Endothelial cell of umbilical vein (primary cell): ENCODE measurements at places on chromosomes 16 and 17.

DNA sequence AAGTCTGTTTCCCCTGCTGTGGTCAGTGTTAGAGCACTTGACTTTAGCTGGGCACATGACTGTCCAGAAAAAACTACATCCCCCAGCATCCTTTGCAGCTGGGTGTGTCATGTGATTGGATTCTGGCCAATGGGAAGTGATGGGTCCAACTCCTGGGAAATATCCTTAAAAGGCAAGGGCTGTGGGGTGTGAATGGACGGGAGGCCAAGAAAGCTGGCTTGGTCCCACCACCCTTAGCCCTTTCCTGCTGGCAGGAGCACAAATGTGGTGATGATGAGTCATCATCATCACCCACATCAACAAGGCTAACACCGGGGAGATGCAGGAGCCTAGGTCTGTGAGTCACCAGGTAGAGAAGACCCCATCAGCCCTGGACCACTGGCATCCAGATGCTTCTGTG, 341.7 kb downstream of the C16orf95 start:
- DNase-seq: peak; percentile 87

DNA sequence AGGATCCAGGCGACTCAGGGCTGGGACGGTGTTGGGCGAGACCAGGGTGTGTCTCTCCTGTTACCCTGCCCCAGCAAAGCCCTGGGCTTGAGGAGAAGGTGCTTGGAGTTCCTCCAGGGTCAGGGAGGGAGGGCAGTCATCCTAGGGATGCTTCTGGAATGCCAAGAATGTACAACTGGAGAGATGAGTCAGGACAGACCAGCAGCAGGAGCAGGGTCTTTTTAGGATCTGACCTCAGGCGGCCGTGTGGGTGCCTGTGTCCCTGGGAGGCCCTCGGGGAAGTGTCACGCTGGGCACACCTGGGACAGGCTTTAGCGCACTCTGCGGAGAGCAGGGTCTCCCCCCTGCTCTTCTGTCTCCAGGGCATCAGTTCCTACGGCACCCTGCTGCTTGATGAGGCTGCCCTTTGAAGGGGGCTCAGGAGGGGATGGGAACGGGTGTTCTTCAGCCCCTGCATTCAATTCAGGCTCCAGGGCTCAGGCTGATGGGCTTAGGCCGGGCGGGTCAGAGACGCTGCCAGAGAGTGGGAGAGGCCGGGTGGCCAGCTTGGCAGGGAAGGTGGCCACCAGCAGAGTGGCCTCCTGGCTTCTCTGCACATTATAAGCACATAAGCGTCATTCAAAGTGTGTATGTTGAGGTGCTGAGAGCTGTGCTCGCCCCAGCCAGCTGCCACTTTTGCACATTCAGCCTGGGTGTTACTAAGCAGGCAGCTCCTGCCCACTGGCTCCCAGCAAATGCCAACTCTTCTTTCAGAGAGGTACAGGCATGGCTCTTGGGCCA, 8.4 kb upstream of the MTSS2 start:
- DNase-seq: no peak

GRCh38 chr16:68144008-68144407, 58.8 kb downstream of the NFATC3 start:
- no peak for DNase-seq

DNA sequence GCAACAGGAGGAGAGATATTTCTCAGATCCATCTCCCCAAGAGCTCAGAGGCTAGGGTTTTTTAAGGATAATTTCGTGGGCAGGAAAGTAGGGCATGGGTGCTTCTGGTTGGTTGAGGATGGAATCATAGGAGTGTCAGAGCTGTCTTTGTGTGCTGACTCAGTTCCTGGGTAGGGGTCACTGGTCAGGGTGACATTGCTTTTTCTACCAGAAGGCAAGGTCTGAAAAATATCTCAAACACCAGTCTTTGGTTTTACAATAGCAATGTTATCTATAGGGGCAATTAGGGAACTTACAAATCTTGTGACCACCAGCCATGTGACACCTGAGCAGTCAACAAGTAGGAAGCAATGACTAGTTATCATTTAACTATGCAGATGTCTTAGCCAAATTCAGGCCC, 82.9 kb upstream of the DYNLRB2 start:
- no peak for DNase-seq

DNA sequence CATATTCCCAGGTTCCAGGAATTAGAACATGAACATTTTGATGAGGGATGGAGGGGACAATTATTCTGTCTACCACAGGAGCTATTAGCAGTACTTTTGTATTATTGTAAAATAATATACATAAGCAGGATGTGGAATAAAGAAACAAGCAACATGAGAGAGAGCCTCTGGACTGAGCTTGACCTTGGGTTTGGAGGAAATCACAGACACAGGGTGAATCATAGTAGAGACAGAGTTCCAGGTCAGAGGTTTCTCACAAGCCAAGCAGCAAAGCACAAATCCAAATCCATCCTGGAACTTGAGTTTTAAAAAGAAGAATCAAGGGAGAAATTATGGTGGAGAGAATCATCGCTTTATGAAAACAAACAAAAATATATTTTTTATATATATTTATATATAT, 5.1 kb downstream of the KRT31 start:
- no peak for DNase-seq

- DNase-seq: no peak
Observed at GRCh38 chr17:77146882-77147281, 6.1 kb downstream of the SEC14L1 start.

DNA sequence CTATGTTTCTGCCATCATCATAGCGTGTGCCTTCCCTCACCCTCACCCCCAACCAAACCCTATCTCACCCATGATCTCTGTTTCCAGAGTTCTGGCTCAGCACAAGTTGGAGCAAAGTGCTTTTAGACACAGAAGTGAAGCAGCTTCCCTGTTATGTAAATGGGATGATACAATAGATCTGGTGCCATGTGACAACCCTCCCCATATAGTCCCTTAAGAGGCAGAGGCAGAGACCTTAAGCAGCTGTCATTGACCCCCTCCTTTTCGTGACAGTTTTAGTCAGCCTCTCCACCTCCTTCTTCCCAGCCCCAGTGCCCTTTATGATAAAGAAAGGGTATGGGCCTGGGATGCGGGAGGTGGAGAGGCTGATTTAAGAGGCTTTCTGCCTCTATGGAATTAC, 40.3 kb upstream of the MED13 start:
- no peak for DNase-seq

DNA sequence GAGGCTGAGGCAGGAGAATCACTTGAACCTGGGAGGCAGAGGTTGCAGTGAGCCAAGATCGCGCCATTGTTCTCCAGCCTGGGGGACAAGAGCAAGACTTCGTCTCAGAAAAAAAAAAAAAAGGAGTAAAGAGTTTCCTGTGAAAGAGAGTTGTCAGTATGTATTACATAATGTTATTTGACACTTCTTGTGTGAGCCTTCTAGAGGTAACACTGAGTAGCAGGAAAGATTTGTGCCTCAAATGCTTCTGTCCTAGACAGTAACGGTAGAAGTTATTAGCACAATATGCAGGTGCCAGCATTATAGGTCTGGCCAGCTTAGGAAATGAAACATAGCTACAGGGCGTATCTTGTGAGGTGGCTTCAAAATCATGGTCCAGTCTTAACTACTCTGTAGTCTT, 6.2 kb downstream of the RPS6KB1 start:
- no peak for DNase-seq

GRCh38 chr16:24858219-24859041, 12.7 kb downstream of the SLC5A11 start:
- DNase-seq: peak; percentile 49

DNA sequence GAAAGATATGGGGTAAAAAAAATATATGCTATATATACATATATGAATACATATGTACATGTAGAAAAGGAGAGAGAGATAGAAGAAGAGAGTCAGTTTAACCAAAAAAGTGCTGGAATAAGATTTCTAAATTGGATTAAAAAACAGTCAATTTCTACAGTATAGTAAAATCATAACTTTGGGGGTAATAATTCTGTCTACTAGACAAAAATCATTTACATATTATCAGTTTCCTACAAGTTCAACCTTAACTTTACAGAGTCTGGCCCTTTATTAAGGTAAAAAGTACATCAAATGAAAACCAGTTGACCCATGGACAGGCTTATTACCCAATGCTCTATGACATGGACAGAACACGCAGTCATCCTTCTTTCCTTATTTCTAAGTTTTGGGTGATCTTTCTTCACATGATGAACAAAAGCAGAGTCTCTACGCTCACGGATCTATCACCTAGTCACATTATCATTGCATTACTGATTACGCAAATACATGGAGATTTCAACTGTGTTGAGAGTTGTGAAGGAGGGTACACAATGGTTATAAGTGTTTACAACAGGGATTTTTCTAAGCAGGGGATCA, 63.9 kb upstream of the SMIM36 start:
- no peak for DNase-seq

DNA sequence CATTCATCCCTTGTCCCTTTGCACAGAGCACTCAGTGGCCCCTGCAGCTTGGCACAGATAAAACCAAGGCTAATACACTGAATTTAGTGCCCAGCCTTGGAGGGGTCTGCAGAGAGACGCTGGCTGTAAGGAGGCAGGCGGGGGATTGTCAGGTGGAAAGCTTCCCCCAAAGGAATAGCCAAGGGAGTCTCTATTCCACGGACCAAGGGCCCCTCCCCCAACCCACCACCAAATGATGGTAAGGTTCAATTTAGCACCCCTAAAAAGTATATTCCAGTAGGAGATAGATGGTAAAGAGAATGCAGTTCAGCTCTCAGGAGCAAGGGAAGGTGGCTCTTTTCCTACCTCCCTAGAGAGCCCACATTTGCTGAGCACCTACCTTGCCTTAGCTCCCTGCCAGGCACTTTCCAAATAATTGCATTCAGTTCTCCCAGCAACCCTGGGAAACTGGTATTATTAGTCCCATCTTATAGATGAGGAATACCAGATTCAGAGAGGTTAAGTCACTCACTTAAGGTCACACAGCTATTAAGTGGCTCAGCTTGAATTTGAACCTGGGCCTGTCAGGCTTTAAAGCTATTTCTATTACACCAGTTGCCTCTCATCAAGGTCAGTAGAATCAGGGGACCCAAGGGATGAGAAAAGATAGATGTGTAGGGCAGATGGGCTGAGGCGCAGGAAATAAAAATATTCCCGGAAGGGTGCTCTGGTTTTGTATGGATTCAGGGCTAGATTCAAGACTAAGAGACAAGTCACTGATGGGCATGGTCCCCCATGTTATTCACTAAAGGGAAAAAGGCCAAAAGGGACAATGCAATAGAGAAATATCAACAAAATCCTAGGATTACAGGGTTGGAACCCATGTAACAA, 20.0 kb upstream of the ZFHX3 start:
- DNase-seq: no peak

DNA sequence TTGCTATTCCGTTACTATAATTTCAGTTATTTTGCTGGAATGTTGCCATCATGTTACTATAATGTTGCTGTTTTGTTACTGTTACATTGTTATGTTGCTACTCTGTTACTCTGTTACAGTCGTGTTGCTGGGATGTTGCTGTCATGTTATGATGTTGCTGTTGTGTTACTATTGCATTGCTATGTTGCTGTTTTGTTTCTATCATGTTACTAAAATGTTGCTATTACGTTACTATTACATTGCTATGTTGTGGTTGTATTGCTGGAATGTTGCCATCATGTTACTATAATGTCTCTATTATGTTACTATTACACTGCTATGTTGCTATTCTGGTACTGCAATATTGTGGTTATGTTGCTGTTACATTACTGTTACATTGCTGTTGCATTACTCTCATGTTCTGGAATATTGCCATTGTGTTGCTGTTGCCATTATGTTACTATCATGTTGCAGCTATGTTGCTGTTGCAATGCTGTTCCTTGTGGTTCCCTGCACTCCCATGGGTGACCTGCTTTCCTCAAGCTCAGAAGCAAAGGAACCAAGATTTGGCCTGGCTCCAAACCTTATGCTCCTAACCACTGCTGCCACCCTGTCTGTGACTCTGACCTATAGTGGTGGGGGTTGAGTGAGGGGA, 64.4 kb downstream of the ABCC6 start:
- no peak for DNase-seq

GRCh38 chr16:30724641-30725417, 23.4 kb upstream of the PHKG2 start:
- DNase-seq: no peak

GRCh38 chr16:30829130-30830071, 42.4 kb upstream of the ZNF629 start:
- no peak for DNase-seq
